SIG-M5 (cell line): ENCODE measurements at places on chromosomes 2 and 18.

- no peak for DNase-seq
Observed at GRCh38 chr2:9428965-9429577, 5.6 kb downstream of the CPSF3 start.

GRCh38 chr2:230166557-230167170 lies 53.1 kb downstream of the SP110 start:
- no peak for DNase-seq

GRCh38 chr2:235148201-235149170 lies 196.7 kb downstream of the SH3BP4 start:
- no peak for DNase-seq

DNA sequence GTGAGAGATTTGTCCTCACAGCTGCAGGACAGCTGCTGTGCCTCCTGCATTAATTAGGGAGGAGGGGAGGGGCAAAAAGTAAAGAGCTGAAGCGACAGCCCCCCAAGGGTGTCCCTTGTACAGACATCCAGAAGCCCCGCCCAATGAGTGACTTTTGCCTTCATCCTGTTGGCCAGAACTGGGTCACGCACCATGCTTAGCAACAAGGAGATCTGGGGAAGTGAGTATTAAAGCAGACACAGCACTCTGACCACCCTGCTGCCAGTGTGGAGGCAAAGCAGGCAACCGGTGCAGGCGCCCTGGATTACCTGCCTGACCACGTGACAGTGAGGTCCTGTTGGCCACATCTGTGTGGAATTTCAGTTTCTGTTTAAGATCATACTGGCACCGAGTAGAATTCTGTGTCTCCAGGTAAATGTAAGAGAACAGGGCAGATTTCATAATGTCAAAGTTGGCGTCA lies 21.5 kb upstream of the BIN1 start:
- no peak for DNase-seq

GRCh38 chr2:142843731-142844130 lies 33.7 kb upstream of the KYNU start:
- no peak for DNase-seq

DNA sequence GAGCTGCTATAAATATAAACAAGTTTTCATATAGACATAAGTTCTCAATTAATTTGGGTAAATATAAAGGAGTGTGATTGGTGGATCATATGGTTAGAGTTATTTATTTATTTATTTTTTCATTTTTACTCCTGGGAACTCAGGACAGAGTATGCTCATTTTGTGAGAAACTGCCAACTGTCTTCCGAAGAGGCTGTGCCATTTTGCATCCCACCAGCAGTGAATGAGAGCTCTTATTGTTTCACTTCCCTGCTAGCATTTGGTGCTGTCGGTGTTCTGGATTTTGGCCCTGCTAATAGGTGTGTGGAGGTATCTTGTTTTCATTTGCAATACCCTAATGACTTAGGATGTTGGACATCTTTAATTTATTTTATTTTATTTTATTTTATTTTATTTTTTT lies 50.4 kb upstream of the XPO1 start:
- no peak for DNase-seq

- DNase-seq: no peak
Observed at GRCh38 chr2:137096693-137097092, 331.3 kb downstream of the THSD7B start.

GRCh38 chr2:19169134-19169768 lies 189.2 kb downstream of the OSR1 start:
- DNase-seq: no peak

DNA sequence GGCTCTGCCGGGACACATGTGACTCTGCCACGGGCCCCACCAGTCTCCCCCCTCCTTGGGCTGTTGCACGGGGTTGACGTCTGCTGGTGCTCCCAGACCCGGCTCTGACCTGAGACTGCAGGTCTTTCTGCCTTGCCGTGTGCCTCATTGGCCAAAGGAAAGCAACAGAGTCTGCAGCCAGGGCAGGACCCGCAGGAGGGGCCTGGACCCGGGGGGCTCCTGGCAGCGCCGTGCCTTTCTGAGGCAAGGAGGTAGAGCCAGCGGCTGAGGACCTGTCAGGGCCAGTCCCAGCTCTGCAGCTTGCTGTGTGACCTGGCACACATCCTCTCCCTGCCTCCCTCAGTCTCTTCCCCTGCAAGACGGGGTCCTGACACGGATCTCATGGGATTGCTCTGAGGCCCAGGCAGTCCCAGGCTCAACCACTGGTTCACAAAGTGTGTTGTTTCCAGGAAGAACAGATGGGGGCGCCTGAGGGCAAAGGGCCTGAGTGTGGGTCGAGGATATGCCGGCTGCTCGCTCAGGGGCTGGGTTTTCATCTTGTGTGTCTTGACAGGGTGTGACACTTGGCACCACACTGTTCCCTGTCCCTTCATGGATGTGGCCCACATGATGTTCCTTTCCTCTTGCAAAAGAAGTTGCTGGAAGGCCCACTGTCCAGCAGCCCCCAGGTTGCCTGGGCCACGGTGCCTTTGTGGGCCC lies 9.0 kb downstream of the CAPN10 start:
- no peak for DNase-seq

DNA sequence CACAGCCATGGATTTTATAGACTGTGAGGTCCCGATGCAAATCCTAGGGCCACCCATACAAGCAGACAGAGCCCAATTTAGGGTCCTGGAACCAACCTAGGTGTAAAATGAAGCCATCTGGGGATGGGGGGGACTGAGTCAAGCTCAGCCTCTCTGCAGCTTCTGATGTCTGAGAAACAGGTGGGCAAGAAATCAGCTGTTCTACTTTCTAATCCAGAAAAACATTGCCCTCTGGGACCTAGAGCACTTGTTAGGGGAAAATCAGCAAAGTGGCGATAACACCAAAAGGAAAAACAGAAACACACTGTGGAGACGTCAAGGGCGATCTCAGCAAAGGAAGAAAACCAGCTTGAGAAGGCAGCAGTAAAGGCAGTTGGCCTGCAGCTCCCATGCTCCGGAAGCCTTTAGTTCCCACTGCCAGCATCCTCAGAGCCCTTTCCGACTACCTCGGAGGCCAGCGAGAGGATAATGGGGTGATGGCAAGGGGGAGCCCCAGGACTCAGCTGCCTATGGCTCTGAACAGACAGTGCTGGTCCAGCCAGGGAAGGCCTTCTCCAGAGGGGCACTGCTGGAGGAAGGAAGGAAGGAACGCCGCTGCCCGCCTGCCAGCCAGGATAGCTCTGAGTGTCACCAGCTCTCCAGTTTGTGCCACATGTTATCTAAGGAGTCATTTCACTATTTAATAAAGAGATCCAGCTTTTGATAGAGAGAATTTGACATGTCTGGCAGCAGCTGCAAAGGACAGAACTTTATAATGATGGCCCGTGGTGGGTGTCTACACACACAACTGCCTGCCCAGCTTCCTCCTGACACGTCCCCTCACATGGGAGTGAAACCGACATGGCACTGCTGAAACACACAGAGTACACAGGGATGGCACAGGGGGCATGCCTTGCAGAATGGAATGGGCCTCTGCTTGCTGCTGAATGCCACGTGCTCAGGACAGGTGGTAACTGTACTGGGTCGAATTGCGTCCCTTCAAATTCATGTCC lies 37.7 kb downstream of the HS1BP3 start:
- no peak for DNase-seq

- no peak for DNase-seq
Observed at GRCh38 chr18:33814546-33814945, 236.5 kb downstream of the ASXL3 start.

DNA sequence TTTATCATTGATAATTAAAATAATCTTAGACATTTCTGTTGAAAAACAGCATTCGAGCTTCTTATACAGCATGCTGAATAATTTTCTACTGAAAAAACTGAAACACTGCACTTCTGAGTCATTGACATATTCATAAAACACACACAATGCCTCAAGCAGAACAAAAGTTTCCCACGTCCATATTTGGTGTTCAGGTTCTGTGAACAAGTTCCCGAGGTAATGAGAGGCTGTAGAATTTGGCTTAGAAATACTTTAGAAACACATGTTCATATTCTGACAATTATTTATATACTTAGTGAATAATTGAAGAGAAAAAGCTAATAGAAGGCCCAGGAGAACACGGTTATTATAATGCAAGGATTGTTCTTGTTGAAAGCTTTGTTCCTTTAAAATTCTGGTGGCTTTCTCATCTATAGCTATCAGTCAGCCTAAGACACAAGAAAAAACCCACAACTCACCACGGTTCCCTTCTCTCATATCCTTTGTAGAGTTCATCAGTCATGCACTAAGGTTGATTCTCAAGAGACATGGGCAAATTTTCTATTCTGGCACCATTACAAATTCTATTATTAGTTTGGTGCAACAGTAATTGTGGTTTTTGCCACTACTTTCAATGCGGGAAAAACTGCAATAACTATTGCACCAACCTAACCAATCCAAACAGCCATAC lies 194.4 kb downstream of the TMX3 start:
- no peak for DNase-seq

DNA sequence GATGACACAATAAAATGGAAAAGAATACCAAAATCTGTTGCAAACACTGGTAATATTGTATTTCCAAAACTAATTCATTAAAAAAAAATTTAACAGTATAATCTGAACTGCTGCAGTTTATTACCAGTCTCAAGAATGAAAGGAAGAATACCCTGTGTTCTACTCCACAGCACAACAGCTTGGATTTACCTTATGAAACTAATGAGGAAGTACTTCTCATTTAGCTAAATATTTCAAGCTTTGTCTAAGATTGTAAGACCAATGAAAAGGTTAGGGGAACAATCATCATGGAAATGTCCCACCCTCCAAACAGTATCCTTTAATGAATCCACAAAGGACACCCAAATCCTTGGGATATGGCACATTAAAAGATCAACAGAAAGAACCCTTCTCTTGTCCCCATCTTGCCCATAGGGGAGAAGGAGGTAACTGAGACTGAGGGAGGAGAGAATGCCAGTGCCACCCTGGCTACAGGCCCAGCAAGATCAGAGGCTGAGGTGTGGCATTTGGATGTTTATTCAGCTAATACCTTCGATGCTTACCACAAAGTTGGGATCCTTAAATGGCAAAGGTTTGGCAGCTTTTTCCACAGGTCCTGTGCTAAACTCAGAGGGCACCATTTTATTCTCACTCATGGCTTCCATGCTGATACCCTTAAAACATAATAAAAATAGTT lies 17.7 kb downstream of the INO80C start:
- no peak for DNase-seq

GRCh38 chr2:72828840-72829507 lies 3.1 kb upstream of the EXOC6B start:
- DNase-seq: no peak
